H1 (cell line): ENCODE measurements at places on chromosomes 5 and 9.

- DNase-seq = no peak
Observed at GRCh38 chr9:134306636-134307600, 19.3 kb upstream of the RXRA start.

- no peak for DNase-seq
Observed at GRCh38 chr5:56110646-56111403, 116.1 kb upstream of the IL6ST start.

- no peak for DNase-seq
Observed at GRCh38 chr5:115840873-115841272, 492 bp downstream of the ATG12 start.

- no peak for DNase-seq
Observed at GRCh38 chr5:135839566-135839965, 5.1 kb downstream of the SLC25A48 start.
